ENCODE measurements at places on chromosomes 2 and 18. TPM values are rescaled to one million over a fixed set of nuclear protein-coding genes. Genes with fewer than 3 reads are reported as not detected.

Gene KRTCAP3
- polyA plus RNA-seq, result 72.5 TPM

Gene AMER3
- polyA plus RNA-seq, result 0.17 TPM

Gene CRYBA2
- not detected for polyA plus RNA-seq

Gene LYPD6B
- polyA plus RNA-seq, result 2.5 TPM
